Neuronal stem cell (in vitro differentiated cells): ENCODE measurements at places on chromosomes 4 and X.

DNA sequence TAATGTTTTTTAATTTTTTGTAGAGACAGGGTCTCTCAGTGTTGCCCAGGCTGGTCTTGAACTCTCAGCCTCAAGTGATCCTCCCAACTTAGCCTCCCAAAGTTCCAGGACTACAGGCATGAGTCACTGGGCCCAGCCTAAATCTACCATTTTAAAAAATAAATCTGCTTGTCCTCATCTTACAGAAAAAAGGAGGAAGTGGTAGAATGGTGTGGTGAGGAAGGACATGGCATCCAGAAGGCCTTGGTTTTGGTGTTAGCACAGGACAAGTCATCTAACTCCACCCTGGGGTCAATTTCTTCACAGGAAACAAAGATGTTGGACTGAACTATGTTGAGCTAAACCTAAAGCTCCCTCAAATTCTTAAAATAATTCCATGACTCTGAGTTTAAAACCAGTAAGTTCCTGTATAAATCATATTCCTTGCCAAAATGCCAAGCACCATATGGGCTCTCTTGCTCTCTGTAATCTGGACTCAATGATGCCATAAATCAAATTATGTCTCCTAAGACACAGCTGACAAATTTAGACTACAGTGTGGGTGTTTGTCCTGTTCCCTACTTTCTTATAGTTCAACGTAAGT, 253.9 kb upstream of the NOCT start:
- DNase-seq: no peak

DNA sequence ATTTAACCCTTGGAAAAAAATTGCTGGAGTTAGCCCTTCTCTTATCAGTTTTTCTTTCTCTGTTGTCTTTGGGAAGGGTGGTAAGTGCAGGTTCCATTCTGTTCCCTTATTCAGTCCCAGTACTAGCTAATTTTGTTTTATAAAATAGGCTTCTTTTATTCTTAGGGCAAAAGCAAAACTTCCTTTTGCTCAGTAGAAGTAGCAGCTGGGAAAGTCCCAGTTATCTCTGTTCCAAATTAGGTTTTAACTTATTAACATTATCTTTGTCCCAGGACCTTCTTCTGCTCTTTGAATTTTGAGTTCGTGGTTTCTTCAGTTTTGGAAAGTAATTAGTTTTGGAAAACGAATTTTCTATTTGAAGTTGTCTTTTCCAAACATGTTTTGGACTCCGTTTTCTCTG, 61.1 kb downstream of the BANK1 start:
- no peak for DNase-seq

- no peak for DNase-seq
These were observed 340 bp downstream of the HNRNPD start for GRCh38 chr4:82373486-82373815.

DNA sequence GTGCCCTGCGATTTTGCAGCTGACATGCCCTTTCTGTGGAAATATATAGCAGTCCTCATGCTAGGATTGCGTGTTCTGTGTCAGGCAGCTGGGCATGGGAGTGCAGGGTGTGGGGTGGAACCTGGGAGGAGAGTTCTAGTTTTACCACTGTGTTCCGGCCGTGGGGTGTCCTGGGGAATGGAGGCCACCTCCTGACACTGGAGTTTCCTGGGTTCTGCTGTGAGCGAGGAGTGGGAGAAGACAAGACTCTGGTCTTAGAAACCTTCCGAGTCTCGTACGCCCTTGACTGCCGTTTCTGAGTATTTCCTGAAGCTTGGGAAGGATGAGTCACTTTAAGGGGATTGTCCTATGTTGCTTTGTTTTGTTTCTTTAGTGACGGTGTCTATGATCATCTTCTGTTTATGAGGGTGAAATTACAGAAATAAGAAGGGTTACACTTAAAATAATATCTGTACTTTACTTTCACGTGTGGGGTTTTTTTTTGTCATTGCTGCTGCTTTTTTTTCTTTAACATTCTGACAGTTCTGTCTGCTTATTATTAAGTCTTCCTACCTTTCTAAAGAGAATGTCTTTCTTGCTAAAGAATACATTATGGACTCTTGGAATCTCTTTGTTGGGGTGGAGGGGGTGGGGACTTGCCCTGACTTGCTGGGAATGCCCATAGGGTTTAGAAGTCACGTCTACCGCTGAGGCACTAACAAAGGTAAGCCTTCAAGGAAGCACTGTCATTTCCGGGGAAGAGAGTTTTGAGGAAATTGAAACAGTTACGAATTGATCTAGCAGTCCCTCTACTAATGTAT, 19.1 kb downstream of the CD99 start:
- no peak for DNase-seq

- DNase-seq: no peak
These were observed 33.4 kb downstream of the ADGRA3 start for GRCh38 chr4:22482250-22483127.

- DNase-seq: no peak
These were observed 277.3 kb upstream of the TAPT1 start for GRCh38 chr4:16503421-16504100.

GRCh38 chr4:94934864-94935263, 177.1 kb downstream of the BMPR1B start:
- no peak for DNase-seq

DNA sequence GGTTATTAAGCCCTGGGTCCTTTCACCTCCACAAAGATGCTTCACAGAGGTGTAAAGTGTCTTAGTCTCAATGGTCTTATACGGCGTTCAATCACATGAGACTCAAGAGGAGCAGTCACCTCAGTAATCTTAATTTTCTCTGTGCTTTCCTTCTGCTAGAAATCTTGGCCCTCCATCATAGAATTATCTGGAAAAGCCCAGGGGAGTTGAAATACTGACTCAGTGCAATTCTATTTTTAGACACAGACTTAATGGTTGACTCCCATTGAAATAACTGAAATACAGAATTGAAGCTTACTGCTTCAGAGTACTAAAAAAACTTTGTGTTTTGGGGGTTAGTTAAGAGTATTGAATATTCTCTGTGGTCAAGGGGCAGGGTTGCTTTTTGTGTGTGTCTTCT, 94.5 kb upstream of the IL15 start:
- DNase-seq: no peak
